ENCODE measurements at places on chromosomes 3 and 15.

GRCh38 chr3:108071368-108071767 lies 19.5 kb downstream of the CD47 start:
- no peak for DNase-seq

DNA sequence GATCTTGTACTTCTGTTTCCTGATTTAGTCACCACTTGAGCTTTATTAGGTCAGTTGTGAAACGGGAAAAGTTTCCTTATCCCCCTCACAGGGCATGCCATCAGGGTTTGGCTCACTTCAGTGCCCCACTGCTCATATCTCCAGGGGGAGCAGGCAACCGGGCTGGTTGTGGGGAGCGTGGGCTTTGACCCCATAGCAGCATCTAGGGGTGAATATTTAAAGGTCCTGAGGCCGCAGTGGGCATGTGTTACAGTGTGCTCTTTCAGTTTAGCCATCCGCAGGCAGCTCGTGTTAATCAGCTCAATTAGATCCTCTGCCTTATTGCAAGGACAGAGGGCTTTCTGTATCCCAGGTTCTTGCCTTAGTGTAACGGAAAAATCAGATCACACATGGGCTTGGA lies 71.9 kb downstream of the MRPL46 start:
- DNase-seq, result no peak

- DNase-seq, result no peak
These were observed 34.3 kb downstream of the DNAJB8 start for GRCh38 chr3:128432301-128432970.

DNA sequence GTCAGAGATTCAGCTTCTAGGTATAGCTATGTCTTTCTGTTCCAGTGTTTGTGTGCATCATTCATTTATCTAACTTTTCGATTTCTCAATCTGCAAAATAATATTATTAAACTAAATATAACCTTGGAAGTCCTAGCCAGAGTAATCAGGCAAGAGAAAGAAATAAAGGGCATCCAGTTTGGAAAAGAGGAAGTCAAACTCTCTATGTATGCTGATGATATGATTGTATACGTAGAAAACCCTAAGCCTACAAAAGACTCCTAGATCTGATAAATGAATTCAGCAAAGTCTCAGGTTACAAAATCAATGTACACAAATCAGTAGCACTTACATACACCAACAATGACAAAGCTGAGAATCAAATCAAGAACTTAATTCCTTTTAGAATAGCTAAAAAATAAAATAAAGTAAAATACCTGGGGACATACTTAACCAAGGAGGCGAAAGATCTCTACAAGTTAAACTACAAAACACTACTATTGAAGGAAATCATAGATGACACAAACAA lies 718.2 kb downstream of the NTRK3 start:
- DNase-seq, result no peak

- peak; percentile 20 for DNase-seq
These were observed 125.8 kb upstream of the GALNT15 start for GRCh38 chr3:16048435-16049318.

DNA sequence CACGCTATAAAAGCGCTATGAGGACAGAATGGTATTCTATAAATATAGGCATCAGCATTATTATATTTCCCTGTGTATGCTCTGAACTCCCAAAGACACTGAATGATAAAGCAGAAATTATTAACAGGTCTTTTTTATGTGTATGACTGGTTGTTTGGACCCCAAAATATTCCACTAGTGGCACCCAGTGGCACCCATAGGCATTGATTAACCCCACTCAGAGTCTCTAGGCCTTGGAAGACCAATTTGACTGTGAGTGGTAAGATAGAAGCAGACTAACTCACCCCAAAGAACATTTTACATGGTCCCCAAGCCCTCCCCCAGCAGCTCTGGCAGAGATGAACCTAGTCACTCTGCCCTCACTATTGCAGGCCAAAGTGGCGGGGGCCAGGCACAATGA lies 45.4 kb upstream of the UBE2E1 start:
- DNase-seq, result no peak

DNA sequence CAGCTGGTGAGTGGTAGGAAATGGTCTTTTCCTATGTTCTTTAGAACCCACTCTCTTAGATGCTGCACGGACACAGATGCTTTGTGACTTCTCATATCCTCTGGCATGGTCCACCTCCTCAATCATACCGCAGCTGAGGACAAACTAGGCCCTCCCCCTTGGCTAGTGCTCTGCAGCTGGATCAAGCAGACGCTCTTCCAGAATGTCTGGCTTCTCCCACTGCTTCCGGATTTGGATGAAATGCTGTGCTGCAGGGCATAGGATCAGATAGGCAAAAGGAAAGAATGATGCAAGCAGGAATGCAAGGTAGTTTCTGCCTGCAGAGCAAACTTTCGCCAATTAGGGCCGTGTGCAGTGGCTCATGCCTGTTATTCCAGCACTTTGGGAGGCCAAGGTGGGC lies 75.7 kb upstream of the SLC4A7 start:
- DNase-seq, result no peak

DNA sequence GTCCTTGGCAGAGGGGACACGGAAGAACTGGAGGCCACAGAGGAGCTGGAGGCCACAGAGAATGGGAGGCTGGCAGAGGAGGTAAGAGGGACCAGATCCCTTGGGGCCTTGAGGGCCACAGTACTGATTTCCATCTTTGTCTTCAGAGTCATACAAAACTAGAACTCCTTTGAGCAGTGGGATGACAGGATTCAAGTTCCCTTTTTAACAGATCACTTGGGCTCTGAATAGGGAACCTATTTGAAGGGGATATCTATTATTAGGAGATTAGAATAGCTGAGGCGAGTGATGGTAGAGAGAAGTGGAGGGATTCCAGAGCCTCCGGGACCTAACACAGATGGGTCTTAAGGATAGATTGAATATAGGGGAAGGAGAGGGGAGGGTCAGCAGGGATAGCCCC lies 55.7 kb downstream of the OXNAD1 start:
- no peak for DNase-seq

GRCh38 chr3:185934174-185934557 lies 3.6 kb downstream of the TRA2B start:
- DNase-seq, result no peak

DNA sequence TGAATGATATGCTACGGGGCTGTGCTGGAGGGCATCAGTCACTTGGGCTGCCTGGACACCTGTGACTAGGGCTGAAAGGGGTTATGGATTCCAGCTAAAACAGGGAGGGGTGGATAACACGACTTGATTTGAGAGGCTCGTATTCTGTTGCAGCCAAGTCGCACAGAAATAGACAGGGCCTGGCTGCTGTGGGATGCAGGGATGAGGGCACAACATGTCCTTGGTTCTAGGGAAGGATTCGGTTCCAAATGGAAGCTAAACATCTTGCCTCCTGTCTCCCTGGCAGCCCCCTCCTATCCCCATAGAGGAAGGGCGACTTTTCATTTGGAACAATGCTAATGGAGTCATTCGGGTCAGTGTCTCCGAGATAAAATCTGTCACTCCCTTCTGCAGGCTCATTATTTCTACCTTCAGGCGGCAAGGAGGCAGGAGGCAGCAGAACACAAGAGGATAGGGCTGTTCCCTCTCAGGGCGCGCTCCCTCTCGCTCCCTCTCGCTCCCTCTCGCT lies 433.8 kb upstream of the RBMS3 start:
- DNase-seq, result no peak

GRCh38 chr3:153246806-153247205 lies 84.8 kb downstream of the RAP2B start:
- no peak for DNase-seq

DNA sequence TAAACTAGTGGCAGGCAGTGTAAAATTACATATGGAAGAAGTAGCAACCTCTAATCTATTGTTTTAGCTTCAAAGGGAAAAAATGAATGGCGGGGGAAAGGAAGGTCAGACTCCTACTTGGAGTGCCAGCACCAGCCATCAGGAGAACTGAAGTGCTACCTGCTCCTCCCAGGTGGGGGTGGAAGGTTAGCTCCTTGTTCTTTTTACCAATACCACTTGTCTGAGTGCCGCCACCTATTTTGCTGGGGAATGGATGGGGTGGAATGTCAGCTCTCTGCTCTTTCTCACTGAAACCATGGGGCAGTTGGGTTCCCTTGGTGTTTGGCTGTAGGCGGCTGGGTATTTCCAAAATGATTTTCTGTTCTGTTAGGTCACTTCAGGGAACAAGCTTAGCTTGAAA lies 428.7 kb upstream of the EPHA3 start:
- no peak for DNase-seq

GRCh38 chr3:61948699-61949305 lies 387.4 kb downstream of the PTPRG start:
- no peak for DNase-seq

DNA sequence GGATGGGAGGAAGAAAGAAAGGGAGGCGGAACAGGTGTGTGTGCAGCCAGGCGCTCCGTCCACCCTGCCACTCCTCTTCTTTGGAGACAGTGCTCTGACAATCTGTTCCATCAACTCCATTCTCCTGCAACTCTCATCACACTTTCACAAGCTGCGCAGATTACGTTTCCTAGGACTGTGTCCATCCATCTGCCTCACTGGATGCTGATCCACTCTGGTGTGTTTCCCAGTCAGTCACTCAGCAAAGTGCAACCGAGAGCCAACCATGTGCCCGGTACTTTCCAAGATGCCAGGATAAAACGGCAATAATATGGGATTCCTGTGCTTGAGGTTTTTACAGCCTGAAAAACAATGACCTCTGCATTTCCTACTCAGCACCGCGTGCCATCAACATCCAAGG lies 59.6 kb downstream of the SLC12A8 start:
- no peak for DNase-seq

- DNase-seq, result no peak
These were observed 17.3 kb upstream of the HDAC11 start for GRCh38 chr3:13462822-13463221.

DNA sequence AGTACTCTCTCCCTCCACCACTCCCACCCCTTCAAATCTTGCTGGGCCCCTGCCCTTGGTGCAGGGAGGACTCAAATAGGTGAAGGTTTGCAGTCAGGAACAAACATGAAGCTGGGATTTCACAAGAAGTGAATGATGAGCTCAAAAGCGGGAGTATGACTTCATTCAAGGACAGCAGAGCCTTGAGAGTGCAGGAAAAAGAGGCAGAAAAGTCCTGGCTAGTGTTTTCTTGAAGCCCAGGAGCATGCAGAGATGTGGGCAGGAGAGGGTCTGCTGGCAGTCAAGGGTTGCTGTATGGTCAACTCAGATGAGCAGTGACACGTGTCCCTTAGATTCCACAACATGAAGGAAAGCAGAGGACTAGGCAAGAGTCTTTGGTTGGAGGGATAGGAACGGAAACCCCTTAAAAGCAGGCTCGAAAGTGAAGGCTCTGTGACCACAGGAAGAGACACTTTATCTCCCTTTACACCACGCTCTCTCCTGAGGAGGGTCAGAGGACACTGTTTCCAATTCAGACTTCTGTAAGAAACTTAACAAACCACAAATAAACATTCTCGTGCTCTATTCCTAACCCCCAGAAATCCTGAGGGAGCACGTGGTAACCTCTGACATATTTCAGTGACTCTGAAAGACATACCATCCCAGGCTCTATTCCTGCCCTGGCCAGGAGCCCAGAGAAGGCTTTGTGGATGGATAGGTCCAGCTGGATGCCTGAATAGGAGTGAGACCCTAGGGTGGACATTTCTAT lies 168.0 kb upstream of the NDN start:
- no peak for DNase-seq

GRCh38 chr15:74626752-74627692 lies 11.4 kb downstream of the CLK3 start:
- DNase-seq, result peak; percentile 30

- no peak for DNase-seq
These were observed 33.3 kb downstream of the GLB1 start for GRCh38 chr3:33063651-33064051.

GRCh38 chr3:8629151-8630021 lies 15.2 kb downstream of the SSUH2 start:
- DNase-seq, result peak; percentile 24

- no peak for DNase-seq
These were observed 11.3 kb upstream of the NIPA2 start for GRCh38 chr15:22827125-22827524.

DNA sequence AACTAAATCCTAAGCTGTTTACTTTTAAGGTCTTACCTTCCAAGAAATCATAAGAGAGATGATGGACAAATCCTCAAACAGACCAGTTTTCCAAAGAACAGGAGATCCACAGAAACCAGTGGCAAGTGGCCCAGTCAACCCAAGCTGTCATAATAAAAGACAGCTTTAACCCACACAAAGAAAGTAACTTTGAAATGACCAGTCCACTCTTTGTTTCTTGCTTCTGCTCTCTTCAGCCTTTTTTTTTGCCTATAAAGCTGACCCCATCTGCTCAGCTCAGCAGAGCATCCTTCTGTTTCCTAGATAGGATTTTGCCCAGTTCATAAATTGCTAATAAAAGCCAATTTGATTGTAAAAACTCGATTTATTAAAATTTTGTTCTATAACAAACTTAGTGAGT lies 299.4 kb downstream of the OXSM start:
- DNase-seq, result no peak

DNA sequence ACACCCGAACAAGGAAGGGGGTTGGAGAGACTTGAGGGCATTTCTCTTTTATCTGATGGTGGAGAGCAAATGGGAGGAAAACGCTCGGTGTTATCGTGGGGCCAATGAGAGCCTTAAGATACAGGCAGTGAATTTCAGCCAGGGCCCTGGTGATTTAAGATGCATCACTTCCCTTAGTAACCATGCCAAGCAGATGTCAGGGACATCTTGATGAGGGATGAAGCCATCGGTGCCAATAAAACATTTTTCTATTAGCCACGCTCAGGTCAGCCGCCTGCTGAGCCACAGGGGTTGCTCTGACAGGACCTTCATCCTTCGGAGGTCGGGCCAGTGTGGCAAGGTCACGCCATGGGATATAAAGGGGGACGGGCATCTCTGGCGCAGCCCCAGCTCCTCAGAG lies 10.6 kb downstream of the IQSEC1 start:
- DNase-seq, result no peak

GRCh38 chr15:92411256-92411655 lies 17.6 kb downstream of the ST8SIA2 start:
- DNase-seq, result no peak

GRCh38 chr3:177335728-177336127 lies 138.4 kb upstream of the TBL1XR1 start:
- peak; percentile 51 for DNase-seq

- no peak for DNase-seq
These were observed 10.5 kb downstream of the ABI3BP start for GRCh38 chr3:100982710-100983109.

- DNase-seq, result peak; percentile 22
These were observed 2.5 kb upstream of the MST1R start for GRCh38 chr3:49906073-49906743.

DNA sequence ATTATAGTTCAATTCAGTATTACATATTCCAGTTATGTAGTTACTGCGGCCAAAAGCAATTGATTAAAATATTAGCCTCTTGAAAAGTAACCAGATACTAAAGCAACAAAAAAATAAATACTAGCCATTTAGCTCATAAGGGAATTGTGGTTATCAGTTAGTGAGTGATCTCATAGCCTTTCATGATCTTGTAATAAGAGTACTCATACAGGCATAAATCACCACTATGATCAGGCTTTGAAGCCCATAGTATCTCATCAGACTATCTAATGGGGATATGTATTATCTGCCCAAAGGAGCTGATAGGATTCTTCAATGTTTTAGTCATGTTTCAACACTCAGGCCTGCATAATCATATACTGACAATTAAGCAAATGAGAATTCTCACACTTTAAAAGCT lies 184.1 kb upstream of the CCDC54 start:
- DNase-seq, result no peak

- DNase-seq, result no peak
These were observed 36.3 kb downstream of the LRTM1 start for GRCh38 chr3:54891540-54891897.

All from HL-60 (cell line).